ENCODE measurements at places on chromosomes 3 and 15.

DNA sequence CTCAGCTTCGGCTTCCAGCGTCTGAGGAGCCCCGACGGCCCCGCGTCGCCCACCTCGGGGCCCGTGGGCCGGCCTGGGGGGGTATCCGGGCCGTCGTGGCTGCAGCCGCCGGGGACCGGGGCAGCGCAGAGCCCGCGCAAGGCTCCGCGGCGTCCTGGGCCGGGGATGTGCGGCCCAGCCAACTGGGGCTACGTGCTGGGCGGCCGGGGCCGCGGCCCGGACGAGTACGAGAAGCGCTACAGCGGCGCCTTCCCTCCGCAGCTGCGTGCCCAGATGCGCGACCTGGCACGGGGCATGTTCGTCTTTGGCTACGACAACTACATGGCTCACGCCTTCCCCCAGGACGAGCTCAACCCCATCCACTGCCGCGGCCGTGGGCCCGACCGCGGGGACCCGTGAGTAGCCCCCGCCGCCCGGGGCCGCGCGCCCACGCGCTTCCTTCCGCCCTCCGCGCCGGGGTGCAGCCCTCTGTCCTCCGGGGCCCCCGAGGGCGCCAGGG is 462 bp downstream of the EDEM1 start:
- DNase-seq: no peak

DNA sequence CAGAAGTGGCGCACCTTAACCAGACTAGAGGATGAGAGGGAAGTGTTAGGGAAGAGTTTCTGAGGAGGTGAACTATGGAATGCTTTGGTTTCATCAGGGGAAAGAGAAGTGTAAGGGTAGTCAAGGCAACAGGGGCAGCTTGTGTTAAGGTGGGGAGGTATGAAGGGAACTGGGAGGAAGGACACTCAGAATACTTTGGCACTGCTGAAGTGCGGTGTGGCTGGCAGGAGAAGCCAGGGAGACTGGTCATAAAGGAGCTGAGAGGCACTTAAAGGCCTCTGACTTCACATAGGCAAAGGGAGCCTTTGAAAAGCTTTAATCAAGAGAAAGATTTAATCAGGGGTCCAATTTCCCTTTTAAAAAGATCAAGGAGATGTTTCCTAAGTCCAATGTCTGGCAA is 129.0 kb downstream of the ERC2 start:
- no peak for DNase-seq

DNA sequence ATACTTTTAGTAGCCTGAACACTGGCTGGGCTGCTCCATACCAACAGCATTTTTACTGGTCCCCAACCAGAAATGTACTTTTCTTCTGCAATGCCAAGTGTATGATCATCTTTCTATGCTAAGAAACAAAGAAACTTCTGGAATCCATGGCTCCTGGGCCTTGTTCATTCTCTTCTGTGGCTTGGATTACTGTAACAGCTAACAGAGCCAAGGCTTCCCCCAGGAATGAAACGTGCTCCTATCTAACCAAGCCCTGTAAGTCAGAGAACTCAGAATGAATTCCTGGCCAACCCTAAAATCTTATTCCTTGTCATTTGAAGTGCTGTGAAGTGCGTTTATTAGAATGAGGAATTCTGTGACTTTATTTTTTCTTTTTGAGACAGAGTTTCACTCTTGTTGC is 102.9 kb upstream of the RAD18 start:
- DNase-seq: no peak

- DNase-seq: no peak
Observed at GRCh38 chr3:185071287-185071800, 81.5 kb downstream of the C3orf70 start.

DNA sequence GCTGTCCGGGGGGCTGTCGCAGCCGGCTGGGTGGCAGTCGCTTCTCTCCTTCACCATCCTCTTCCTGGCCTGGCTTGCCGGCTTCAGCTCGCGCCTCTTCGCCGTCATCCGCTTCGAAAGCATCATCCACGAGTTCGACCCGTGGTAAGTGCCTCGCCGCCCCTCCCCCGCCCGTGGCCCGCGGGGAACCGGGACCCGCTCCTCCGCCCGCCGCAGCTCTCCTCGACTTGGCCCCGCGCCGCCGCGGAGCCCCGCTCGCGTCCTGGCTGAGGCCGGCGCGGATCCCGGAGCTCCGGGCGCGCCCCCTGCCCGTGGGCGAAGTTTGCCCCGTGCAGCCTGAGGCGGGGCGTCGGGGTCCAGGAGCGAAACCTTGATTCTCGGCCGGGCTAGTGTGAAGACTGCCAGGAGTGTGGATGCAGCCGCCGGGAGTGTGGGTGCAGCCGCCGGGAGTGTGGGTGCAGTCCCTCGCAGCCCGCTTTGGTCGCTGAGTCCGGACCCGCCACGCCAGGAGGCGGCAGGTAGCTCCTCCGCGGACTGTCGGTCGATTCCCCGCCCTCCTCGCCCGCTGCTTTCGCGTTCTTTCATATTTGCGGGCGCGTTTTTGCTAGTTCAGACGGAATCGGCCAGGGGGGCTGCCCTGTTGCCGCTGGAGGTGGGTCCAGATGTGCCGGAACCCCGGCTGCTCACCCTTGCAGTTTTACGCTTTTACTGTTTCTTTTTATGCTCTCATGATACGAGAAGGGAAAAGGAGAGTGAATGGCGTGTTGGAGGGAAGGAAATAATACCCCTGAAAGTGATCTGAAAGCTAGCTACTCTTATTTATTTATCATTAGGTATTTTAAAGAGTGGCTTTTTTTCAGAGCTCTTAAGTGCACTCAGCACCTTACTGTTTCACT is 692 bp downstream of the STT3B start:
- no peak for DNase-seq

DNA sequence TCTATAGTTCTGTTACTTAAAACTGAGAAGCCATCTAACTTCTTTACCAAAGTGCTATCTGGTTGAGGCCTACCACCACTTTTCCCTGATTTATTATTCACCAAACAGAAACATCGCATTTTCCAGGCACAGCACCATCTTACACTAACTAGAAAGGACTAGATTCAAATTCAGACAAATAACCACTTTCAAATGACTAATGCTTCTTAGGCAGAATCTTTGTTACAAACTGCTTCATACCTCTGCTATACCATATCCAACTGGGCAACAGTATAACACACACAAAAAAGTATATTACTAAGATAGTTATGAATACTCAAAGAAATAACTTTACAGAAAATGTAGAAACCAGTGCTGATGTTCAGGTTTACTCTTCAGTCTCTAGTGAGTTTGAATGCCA is 16.6 kb downstream of the DLG1 start:
- no peak for DNase-seq

DNA sequence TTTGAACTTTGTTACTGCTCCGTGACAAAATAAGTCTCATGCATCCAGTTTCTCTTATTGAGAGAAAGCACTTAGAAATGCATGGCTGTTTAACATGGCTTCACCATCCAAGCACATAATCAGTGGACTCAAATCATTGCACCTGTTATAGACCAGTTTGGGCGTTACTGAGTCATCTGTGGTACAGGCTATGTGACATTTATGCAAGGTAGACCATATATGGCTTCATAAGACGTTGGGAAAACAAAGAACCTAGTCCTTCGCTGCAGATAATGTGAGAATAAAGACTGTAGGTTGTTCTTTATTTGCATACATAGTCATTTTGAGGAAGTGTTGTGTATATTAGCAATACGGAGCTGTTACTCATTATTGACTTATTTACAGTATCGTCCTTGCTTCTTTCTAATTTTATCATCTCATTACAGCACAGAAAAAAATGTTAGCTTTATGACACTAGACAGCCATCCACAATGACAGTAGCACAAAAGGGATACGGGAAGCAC is 374.7 kb downstream of the IL5RA start:
- no peak for DNase-seq

GRCh38 chr15:57152666-57153539 is 223.4 kb upstream of the CGNL1 start:
- no peak for DNase-seq

DNA sequence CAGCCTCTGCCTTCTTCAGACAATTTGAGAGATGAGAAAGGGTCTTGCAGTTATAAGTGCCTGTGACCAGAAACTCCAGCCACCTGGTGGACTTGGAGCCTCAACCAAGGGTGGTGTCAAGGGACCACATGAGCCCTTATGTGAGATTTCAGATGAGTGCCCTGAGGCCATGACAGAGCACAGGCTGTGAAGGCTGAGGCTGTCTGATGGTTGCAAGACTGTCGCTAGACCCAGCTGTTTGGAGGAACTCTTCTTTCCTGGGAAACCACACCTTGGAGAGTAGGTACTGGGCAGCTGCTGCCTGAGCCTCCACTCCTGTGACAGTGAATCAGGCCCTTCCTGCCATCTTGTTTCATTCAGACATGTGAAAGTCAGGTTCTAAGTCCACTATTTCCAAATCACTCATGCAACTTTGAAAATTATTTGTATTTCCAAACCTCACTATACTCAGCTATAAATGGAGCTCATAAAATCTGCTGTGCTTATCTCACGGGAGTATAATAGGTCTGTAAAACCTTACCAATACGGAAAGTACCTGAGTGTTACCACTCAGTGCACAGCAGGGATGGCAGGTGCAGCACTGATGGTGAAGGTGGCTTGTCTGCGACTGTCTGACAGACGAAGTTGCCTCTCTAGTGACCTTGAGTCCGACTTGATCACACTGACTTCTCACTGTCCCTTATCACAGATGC is 99.4 kb downstream of the RPL39L start:
- DNase-seq: no peak

DNA sequence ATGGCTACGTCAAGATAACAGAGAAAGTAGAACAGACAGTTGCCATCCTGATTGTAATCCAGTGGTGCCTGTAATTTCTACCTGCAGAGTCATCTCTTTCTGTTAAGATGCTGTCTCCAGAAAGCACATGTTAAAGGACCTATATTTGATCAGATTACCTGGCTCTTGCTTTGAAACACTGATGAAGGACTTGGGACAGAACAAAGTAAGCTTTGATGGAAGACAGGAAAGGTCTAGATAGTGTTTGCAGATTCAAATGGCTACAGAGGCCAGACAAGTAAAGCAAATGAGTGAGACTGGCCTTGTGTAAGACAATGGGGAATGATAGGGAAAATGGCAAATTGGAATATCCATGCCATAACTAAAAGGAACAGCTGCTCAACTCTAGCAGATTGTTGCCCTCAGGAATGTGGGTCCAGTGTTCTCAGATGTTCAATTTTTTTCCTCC is 1.8 kb upstream of the GSK3B start:
- DNase-seq: no peak

- no peak for DNase-seq
Observed at GRCh38 chr3:132695422-132695821, 26.8 kb downstream of the NPHP3 start.

DNA sequence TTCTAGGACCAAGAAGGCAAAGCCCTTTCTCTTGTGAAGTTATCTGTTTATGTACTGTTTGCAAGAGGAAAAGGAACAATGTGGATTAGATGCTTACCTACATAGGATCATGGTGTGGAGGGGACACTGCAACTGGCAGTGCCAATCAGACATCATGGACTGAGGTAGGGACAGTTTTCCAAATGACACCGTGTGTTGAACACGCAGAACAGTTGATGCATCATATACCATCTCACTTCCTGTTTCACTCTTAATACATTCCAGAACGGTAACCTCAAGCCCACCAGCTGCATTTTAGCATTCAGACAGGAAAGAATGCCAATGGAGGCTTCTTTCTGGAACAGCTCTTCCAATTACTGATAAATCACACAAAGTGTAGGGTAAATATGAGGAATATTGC is 397.7 kb upstream of the LMCD1 start:
- no peak for DNase-seq

DNA sequence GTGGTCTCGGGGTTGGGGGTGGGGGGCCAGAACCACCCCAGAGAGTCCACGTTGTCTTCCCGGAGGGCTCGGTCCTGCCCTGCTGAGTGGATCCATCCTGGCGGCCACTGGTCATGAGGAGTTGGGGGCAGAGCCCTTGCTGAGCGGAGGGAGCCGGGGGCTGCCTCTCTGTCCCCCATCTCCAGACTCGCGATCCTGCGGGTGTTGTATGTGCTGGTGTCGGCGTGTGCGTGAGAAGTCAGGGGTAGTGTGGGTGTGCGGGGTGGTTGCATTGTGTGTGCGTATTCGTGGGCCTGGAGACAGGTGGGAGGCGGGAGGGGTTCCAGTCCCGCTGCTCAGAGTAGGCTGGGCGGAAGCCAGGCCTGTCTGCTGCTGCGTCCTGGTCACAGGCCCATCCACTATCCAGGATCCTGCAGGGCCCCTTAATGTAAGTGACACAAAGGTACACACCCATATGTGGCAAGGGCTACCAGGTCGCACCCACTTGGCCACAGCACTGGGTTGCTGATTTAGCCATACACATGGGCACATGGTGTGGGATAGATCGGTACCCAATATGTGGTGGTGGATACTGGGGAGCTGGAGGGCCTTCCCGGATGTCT is 30.7 kb downstream of the NBEAL2 start:
- DNase-seq: no peak

DNA sequence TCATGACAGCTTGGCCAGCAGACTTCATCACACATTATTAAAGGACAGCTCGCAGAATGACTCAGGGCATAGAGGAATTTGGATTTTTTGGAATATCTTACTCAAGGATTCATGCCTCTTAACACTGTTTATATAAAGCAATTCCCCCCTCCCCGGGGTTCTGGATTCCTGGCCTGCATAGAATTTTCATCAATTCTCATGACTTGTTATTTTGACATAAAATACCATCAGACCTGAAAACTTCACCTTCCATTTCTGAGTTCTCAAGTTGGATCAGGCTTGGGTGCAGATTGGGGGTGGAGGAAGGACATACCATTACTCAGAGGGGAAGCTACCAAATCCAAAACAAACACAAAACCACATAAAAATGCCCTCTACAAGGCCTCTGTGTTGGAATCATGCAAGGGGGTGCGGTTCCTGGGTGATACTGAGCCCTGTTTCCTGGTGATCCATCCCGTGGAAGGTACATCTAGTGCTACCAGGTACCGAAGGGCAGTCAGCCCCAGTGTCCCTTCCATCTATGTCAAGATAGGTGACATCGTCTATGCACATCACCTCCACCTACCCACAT is 95.3 kb downstream of the DAPK2 start:
- DNase-seq: no peak

- no peak for DNase-seq
Observed at GRCh38 chr3:50136714-50137405, 18.3 kb upstream of the SEMA3F start.

GRCh38 chr15:41648097-41648496 is 12.1 kb upstream of the MGA start:
- DNase-seq: no peak

- DNase-seq: no peak
Observed at GRCh38 chr3:47431225-47431624, 44.5 kb downstream of the SCAP start.

DNA sequence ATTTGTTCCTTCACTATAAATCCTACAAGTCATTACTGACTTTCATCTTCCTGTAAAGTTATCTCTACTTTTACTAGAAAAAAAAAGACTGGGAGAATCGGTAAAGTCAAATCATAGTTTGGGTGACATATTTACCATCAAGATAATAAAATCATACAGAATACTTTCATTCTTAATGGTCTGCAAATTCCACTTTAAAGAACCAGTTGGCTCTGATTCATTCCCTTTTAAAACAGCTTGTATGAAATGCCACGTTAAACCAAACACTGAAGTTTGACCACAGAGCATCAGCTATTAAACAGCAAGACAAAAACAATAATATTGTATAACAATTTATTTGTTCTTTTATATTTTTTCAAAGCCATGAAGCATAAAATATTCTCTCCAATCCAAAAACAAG is 100.7 kb downstream of the FBN1 start:
- DNase-seq: no peak
